NCI-H1436 treated with DMSO at 0.1 percent for 48 hours (cell line): ENCODE measurements at places on chromosomes 2 and 18.
A peak's percentile ranks its signal among the peaks of the same experiment; 100 is the strongest.

- DNase-seq, result no peak
Measured at GRCh38 chr18:36503477-36503876, 206.0 kb downstream of the FHOD3 start.

- DNase-seq, result no peak
Measured at GRCh38 chr2:9347411-9347881, 75.9 kb downstream of the ITGB1BP1 start.

DNA sequence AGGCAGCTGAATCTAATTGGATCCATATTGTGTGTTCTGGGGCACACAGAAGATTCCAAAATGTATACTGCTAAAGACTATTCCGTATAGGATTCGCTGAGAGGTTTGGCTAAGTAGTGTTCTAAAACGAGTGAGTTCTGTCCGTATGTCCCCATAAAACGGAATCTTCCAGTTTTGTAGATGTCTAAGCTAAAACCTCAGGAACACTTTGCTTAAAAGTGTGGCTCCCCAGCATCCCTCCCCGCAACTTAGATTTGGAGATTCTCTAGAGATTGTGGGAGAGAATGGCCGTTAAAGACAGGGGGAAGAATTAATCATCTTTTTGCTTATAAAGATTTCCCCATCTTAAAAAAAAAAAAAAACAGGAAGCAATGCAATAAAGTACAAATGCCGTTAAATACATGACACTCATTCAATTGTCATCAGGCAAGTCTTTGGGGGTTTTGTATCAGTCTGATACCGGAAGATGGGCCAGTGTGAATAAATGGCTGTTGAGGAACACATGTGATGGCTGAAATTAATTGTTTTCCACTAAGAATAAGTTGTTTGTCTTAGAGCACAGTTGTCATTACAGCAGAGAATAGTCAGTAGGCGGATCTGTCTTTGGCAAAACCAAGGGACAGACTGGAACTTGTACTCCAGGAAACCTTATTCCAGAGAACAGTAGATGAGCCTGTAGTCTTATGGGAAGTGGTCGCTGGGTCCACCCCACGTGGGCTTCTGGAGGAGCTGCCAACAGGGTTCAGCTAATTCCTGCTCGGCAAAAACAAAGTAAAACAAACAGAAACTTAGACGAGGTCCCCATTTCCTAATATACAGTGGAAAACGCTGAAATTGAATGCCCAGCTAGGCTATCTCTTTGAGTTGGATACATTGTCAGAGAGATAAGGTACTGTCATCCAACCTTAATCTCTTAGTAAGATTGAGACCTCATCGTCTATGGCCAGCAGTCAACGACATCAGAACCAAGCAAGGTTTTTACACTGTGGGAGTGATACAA lies 1.7 kb downstream of the EMILIN2 start:
- no peak for DNase-seq

DNA sequence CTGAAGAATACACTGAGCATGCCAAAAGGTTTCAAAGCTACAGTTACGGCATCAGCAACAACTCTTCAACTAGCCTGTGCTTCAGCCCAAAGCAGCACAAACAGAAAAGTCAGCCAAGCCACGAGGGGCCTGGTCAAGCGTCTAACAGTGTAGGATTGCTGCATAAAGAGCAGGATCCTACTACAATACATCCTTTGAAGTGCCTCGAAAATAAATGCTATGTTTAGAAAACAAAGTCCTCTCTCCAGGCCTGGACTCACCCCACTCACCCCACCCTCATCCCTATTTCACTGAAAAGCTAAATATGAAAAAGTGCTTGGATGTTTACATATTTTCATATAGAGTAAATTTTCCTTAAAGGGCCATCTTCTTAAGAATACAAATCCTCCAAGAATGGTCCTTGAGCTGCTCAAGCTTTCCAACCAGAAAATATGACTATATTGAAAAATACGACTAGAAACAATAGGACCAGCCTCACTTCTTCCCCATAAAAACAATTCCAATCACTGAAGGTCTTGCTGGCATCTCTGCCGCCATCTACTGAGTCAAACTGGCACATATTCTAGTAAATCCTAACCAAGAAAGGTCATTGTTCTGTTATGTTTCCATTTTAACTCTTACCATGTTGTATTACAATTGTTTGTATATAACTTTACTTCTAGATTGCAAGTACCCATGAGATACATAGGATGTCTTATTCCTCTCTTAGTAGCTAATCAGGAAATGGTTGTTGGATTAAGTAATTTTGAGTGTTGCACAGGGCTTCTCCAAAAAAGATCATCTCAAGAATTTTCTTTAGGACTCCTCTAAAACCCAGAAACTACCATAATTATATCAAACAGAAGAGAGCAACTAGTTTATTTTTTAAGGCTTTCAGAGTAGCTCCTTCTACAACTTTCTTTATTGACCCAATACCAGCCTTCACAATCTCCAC lies 63.6 kb downstream of the CLHC1 start:
- DNase-seq, result peak; percentile 17

DNA sequence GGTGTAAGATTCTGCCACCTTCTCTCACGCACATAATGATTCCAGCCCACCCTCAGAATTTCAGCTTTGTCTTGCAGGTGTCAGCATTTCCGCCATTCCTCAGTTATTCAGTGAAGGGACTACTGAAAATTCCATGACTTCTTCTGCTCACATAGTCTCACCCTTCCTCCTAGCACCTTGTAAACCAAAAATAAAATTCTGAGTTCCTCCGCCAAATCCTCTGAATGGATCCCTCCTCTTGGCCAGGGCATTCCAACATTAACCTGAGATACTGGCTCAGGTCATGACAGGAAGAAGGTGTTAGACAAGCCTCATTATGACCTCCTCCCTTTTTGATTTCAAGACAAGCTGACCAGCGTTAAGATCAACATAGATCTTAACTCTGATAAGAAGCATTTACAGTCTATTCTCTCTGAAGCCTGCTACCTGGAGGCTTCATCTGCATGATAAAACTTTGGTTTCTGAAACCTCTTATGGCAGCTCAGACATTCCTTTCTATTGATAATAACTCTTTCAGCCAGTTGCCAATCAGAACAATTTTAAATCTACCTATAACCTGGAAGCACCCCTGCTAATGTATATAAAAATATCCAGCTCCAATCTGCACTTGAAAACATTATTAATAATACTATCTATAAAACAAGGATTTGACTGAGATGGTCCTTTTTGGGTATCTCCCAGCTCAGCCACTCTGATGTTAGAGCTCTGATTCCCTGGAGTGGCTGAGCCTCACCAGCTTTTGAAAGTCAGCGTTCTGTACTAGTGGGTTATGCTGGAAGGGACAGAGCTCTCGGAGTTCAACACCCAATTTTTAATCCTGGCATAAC lies 136.4 kb upstream of the APCDD1 start:
- no peak for DNase-seq

DNA sequence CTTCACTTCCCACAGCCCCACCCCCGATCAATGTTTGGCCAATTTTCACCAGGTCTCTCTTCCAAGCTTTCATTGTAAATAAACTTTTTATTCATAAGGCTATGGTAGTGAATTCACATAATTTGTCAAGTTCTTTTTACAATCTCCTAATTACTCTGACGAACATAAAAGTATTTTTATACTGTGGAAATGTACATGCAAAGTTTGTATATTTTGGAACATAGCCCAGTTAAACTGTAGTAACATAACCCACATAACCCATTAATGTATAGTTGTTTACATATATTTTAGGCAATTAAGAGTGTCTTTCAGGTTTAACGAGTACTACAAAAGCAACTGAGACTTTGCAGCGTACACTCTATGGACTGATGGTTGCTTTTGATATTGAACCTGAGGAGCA lies 228.3 kb upstream of the ERBB4 start:
- DNase-seq, result no peak

DNA sequence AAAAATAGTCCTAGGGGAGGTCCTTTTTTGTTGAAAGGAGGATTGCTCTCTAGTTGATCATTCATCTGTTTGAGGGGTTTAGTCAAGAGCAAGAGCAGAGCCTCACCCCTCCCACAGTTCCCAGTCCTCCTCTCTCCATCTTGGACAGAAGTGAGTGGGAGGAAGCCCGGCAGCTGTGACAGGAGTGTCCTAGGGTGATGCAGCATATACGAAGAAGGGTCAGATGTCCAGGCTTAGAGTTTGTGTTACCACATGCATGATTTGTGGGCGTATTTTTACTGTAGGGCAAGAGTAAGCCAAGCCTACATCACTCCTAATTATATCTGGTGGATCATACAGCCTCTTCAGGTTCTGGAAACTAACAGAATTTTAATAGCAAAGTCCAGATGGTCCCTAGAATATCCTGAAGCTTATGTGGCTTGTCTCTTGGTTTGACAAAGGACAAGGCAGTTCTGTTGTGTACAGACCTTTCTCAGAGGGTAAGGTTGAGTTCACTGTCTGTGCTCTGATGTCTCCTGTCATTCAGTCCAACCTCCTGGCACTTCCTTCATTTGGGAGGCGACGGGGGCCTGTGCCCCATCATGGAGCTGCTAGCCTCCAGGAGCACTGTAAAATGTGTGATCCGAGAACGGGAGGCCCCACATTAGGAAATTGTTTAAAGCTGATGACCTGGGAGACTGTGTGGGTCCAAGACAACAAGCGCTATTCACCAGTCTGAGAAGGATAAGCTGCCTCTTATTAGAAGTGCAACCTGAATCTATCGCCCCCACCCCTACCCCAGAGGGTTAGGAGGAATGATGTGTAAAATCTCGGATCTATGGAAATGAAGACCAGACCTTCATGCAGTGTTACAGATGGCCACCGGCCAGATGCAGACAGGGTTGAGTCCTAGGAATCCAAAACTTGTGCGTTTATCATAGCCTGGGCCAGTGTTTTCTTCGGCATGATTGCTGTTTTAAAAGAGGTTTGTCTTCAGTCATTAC lies 6.9 kb downstream of the CEP68 start:
- DNase-seq, result no peak

DNA sequence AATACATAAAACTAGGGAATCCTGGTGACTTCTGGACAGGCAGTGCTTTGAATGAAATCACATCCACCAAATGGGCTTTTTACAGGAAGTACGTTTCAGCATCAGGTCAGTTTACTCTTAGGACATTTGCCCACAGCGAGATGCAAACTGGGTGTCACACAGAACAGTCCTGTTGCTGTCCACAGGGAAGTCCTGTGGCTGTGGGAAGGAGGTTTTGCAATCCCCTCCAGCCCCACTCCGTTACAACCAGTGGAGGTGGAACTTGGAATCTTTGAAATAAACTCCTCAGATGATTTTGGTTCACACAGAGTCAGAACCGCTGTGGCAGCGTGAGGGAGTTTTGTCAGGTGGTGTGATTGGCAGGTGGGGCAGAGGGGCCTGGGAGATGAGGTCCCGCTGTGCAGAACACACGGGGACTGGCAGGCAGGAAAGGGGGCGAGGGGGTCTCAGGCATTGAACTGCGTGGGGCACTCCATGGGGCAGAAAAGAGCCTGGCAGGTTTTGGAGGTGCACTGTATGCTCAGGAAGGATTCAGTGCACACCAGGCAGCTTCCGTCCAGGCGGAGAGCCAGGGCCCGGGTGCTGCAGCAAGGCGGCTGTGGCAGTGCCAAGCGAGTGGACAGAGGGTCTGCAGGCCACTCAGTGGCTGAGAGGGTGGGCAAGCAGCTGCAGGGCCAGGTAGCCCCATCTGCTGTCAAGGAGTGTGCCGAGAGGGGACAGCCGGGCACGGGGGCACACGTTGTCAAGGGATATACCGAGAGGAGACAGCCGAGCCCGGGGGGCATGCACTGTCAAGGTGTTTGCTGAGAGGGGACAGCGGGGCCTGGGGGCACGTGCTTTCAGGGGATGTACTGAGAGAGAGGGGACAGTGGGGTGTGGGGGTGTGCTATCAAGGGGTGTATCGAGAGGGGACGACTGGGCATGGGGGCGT lies 148.7 kb downstream of the LDLRAD4 start:
- DNase-seq, result no peak

GRCh38 chr2:5287558-5288334 lies 404.4 kb upstream of the SOX11 start:
- DNase-seq, result no peak

DNA sequence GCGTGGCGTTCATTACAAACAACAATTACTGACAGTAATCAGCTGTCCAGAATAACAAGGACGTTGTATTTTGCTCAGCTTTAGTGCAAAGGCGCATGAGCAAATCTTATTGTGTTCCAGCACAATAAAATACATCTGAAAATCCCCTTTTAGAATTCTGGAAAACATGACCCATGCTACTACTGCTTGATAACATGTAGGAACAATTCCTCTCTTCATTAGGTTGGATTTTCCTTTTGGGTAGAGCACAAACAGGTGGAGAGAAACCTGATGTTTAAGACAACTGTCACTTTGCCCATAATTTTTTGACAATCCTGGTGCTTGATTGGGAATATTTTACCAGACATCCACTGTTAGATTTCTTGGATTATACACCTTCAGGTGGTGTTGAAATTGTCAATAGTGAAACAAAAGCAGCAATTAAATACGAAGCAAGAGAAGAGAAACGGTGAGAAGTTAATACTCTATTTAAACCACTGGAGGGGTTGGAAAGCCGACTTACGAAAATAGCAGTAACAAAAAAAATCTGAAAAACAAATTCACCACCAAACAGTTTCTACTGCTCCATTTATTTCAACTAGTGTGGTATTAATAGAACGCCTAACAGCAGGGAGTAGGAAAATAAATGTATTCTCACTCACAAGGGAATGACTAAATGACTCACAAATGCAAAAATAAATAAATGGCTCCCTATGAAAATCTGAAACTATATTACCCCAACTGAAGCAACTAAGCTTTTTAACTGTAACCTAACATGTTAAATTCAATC lies 102.7 kb downstream of the CPO start:
- no peak for DNase-seq

- DNase-seq, result no peak
Measured at GRCh38 chr2:116073731-116074130, 1631.3 kb downstream of the DPP10 start.

GRCh38 chr18:79726721-79727120 lies 47.1 kb downstream of the CTDP1 start:
- DNase-seq, result no peak

DNA sequence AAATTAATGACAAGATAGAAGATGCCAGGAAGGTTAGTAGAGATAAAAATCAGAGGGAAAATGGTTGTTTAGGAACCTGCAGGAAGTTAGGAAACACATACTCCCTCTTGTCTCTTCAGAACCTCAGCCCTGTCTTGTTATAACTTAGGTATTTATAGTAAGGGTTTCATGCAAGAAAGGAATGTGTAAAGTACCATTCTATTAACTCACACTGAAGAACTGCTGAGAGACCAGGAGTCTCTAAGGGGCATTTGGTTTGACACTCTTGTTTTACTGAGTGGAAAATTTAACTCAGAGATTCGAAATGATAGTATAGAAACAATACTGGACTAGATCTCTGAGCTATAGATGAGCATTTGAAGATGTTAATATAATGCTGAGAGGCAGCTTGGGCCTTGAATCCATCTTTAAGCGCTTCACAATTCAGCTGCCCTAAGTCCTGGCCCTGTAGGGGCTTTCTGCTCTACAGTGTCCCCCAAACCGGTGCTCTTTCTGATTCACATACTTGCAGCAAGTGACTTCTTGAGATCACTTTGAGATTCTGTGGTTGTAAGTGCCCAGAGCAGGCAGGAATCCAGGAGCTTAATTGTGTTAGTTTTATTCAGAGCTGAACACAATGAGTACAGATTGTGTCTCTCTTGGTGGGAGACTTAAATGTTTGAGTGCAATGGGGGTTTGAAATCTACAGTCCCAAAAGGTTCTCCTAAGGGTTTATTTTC lies 235.0 kb upstream of the RGPD4 start:
- DNase-seq, result no peak

- no peak for DNase-seq
Measured at GRCh38 chr2:223578846-223579245, 23.3 kb downstream of the SCG2 start.
